ENCODE measurements at places on chromosomes 3 and 15.

GRCh38 chr3:123153125-123154019, 48.4 kb upstream of the SEC22A start:
- H3K27me3 ChIP-seq, result no peaks in the 10 kb centered on the region
- H3K4me1 ChIP-seq, result no peaks in the 10 kb centered on the region
- no peak overlapping the region for H3K27ac ChIP-seq
- H3K4me3 ChIP-seq, result no peak overlapping the region

- DNase-seq, result no peak
- no peak overlapping the region for H3K27ac ChIP-seq
- H3K36me3 ChIP-seq, result no peaks in the 10 kb centered on the region
- H3K27me3 ChIP-seq, result no peaks in the 10 kb centered on the region
Observed at GRCh38 chr3:44968447-44968858, 7.5 kb downstream of the ZDHHC3 start.

DNA sequence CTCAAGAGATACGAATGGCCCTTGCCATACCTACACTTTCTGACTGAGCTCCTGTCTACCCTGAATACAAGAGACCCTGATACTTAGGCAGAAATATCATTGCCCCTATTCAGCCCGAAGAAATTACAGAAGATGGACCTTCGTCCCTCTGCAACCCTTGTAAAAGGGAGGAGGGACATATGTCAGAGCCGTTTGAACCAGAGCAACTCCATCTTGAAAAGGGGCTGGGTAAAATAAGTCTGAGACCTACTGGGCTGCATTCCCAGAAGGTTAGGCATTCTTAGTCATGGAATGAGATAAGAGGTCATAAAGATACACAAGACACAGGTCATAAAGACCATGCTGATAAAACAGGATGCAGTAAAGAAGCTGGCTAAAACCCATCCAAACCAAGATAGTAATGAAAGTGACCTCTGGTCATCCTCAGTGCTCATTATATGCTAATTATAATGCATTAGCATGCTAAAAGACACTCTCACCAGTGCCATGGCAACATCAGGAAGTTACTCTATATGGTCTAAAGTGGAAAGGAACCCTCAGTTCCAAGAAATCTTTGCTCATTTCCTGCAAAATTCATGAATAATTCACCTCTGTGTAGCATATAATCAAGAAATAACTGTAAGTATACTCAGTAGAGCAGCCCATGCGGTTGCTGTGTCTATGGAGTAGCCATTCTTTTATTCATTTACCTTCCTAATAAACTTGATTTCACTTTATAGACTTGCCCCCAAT, 49.7 kb upstream of the GPD1L start:
- H3K36me3 ChIP-seq, result no peaks in the 10 kb centered on the region
- no peak for DNase-seq
- no peaks in the 10 kb centered on the region for H3K27me3 ChIP-seq
- no peaks in the 10 kb centered on the region for H3K4me1 ChIP-seq
- H3K27ac ChIP-seq, result no peak overlapping the region
- no peak overlapping the region for H3K4me3 ChIP-seq

- peaks cover 57% of the 10 kb centered on the region for H3K4me1 ChIP-seq
- H3K36me3 ChIP-seq, result no peaks in the 10 kb centered on the region
- H3K27ac ChIP-seq, result peak overlapping the region; percentile 19
- DNase-seq, result no peak
Observed at GRCh38 chr3:153166206-153166605, 4.2 kb downstream of the RAP2B start.

DNA sequence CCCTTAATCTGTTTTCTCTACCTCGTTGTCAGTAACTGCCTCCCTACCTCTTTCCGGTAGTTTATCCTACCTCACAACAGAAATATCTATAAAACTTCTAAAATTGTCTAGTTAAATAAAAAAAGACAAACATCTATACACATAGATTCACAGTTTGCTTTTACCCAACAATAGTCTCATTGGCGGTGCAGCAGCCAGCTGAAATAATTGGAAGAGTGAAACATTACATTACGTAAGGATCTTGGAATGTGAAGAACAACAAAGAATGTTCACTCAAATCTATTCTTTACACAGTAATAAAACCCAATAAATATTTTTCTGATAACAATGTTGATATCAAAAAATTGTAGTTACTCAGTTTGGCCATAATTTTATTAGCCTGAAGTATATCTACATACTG, 115.5 kb upstream of the ARPP21 start:
- H3K27me3 ChIP-seq, result no peaks in the 10 kb centered on the region
- no peaks in the 10 kb centered on the region for H3K36me3 ChIP-seq
- no peaks in the 10 kb centered on the region for H3K4me1 ChIP-seq
- no peak overlapping the region for H3K4me3 ChIP-seq
- no peak for DNase-seq

- H3K27me3 ChIP-seq, result no peaks in the 10 kb centered on the region
- no peak overlapping the region for H3K27ac ChIP-seq
- H3K36me3 ChIP-seq, result no peaks in the 10 kb centered on the region
- no peak overlapping the region for H3K4me3 ChIP-seq
Observed at GRCh38 chr15:74420193-74420905, 13.4 kb downstream of the SEMA7A start.

DNA sequence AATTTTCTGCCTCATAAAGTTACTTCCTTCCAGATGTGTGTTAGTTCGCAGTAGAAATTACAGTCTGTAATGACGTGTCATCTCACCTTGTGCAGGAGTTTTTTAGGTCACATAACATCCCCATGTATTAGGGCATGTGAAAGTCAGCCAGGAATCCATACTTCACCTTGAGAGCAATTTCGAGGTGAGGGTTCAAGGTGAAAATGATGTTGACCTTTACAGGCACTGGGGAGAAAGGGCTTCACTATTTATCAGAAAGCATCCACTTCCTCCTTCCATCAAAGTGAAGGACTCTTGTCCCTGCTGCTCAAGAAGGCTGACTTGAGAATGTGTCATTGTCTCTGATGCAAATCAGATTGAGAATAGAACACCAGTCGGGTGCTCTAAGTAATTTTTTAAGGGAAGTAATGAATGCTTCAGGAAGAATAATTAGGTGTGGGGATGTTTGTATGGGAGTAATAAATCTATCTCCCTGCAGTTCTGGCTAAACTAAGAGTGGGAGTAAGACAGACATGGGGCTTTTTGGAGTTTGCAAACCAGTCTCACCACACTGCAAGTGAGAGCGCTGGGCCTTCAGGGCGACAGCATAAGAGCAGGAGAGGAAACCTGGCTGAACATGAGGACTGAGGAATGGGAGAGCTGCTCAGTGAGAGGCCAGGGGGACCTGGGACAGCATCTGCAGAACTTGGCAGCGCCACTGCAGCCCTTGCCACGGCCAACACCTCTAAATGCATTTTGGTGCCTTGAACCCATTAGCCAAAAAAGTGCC, 85.9 kb upstream of the IL12A start:
- H3K27ac ChIP-seq, result no peak overlapping the region
- H3K4me1 ChIP-seq, result no peaks in the 10 kb centered on the region

DNA sequence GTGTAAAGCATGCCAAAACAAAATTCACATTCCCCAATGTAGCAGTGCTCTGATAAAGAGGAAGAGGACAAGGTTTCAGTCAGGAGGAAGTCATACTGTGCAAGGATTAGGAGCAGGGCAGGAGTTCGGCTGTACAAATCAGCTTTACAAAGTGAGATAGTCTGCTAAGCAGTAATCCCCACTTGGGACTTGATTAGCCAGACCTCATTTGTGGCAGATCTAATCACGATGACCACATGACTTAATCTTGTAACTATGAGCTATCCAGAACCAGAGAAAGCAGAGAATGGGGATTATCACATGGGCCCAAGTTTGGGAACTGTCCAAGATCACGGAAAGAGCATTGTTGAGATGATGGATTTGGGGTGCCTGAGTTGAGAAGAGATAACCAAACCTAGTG, 7.8 kb downstream of the DCBLD2 start:
- no peak overlapping the region for H3K27ac ChIP-seq
- H3K4me3 ChIP-seq, result no peak overlapping the region
- no peak for DNase-seq
- no peaks in the 10 kb centered on the region for H3K36me3 ChIP-seq
- H3K4me1 ChIP-seq, result no peaks in the 10 kb centered on the region
